ENCODE measurements at places on chromosomes 7 and 10.

GRCh38 chr7:37643876-37644275, 39.7 kb upstream of the GPR141 start:
- DNase-seq: peak; percentile 8

DNA sequence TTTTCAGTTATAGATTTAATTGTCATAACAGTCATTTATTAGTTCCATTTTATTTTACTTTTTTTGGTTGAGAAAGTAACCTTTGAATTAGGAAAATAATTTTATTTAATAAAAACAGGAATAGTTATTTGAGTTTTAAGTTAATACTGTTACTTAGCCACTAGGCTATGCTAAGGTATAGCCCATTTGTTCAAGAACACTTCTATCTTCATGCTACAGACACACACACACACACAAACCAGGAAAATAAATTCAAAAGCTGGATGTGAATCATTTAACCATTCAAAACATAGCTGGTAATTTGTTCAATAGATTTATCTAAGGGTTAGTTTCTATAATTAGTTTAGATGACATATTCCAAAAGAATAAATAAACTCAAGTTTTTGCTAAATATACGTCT, 148.4 kb downstream of the RNF133 start:
- no peak for DNase-seq

DNA sequence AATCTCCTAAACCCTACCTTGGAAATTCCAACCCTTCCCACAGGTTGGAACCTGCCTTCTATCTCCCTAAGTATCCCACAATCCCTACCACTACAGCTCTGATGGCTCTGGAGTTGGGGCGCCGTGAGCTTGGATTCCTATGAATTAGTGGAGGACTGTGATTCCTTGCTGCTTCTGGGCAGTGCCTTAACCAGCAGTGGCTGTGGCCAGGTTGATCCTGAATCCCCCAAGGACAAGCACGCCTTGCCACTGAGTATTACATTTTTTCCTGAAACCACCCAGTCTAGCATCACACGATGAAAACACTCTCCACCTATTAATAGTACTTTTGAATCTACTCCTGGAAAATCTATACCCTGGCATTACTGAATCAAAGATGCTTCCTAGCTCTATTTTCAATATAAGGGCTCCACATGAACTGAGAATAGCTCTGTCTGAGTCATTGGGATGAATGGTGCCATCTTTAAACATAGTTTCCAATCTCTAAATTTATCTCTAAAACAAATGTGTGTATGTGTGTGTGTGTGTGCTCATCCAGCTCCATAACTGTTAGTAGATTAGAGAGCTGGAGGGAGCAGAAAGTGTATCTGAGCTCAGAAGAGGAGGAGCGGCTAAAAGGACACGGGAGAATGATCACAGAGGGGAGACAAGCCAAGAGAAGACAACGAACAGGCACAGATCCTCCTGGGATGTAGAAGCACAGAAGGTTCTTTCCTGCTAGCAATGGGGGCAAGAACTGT, 11.9 kb upstream of the INPP5F start:
- DNase-seq: no peak

- no peak for DNase-seq
Measured at GRCh38 chr7:89023877-89024276, 228.3 kb upstream of the TEX47 start.

DNA sequence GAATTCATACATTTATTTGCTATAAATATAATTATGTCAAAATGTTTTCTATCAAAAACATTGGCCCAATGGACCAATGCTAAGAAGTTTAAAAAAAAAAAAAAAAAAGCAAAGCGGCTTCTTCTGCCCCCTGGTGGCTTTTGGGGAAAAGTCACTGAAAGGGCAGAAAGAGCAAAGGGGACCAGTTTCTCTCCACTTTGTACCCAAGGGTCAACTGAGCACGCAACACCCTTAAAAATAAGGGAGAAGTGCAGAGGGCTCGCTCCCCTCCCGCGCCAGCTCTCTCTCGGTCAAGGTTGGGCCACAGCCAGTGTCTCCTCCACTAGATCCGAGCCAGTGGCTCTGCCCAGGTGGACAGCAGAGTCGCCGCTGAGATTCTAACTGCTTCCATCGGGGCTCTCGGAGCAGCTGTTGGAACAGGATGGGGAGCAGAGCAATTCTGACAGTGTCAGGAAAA, 136.4 kb upstream of the FGFR2 start:
- no peak for DNase-seq

GRCh38 chr7:39565538-39565937, 666 bp upstream of the YAE1 start:
- DNase-seq: no peak

Data from muscle of back (tissue), 13 donors.